ENCODE measurements at places on chromosomes 7 and 10.

DNA sequence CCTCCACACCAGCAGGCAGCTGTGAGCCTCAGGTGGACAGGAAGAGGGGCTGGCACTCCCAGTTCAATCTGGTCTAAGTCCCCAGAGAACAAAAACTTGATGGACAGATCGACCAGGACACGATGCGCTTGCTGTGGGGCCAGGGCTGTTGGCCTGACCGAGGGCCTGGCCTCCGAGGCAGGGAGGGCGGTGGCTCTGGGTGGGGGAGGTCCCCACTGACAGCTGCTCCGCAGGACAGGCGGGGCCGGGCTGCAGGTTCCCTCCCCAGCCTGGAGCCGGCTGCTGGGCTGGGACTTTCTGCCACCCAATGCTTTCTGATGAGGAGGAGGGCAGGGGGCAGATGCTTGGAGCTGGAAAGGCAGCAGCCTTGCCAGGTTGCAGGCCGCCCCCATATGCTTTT is 37.4 kb upstream of the ADGRA1 start:
- no peak for DNase-seq

- DNase-seq: no peak
Observed at GRCh38 chr7:28137463-28137862, 43.1 kb downstream of the JAZF1 start.

GRCh38 chr7:143243111-143243510 is 20.1 kb upstream of the GSTK1 start:
- DNase-seq: no peak

GRCh38 chr10:130631142-130632096 is 495.2 kb downstream of the GLRX3 start:
- DNase-seq: no peak

GRCh38 chr10:36671607-36672006 is 453.8 kb upstream of the ANKRD30A start:
- peak; percentile 49 for DNase-seq

GRCh38 chr7:150737265-150738055 is at the start of gene GIMAP5:
Gene GIMAP5 (plus strand): TSS chr7:150737418. CDS start chr7:150740885, 3,467 bp downstream.
- no peak for DNase-seq

DNA sequence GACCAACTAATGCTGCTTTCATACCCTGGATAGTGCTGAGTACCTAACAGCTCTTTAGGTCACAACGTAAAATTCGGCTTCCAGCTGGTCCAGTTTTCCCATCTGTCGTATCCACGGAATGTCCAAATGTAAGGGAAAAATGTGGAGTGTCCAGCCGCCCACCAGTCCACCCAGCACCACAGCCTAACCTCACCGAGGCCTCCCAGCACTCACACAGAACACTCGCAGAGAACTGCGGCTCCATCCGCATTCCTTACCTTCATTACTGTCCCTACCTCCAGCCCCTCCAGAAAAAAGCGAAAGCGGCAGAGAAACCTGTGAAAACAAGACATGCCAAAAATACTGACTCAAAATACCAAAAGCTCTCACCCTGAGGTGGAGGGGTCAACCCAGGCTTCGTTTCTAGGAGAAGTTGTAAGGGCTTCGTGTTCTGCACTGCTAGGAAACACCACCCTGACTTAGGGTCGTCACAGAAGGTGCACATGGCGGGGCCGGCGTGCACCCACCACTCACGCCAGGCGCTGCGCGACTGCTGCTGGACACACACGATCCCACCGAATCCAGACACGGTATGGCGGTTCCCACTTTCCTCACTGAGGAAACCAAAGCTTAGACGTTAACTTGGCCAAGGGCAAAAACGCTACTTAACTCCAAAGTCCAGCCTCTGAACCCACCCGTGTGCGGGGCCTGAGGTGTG is 73.9 kb downstream of the AMZ1 start:
- DNase-seq: no peak

DNA sequence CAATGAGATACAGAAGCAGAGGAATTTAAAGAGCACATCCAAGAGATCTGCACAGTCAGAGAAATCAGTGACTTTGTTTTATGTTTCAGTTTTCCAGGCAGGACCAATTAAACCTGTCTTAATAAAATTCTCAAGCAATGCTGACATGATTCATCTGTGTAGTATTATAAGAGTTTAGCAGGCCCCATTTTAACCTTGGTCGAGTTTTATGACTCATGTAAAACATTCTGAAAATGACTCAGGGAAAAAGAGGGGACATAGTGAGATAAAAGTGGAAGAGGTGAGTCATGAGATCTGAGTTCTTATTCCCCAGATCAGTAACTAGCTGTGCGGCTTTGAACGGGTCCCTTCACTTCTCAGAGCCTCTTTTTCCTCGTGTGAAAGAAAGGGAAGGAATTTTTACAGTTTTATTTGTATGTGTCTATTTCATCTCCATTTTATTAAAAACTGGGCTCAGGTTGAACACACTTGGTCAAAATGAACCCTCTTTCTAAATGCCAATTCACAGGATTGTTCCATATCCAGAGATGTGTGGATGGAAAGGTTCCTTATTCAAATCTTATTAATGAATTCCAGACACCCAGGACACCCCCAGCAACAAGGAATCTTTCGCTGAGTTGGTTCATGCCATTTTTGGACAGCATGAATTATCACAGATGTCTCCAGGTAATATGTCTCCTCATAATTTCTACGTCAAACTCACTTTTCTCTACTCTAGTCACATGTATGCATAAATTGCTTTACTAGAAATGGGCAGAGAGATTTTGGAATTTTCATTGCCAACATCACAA is 143.2 kb downstream of the JAZF1 start:
- peak; percentile 91 for DNase-seq

DNA sequence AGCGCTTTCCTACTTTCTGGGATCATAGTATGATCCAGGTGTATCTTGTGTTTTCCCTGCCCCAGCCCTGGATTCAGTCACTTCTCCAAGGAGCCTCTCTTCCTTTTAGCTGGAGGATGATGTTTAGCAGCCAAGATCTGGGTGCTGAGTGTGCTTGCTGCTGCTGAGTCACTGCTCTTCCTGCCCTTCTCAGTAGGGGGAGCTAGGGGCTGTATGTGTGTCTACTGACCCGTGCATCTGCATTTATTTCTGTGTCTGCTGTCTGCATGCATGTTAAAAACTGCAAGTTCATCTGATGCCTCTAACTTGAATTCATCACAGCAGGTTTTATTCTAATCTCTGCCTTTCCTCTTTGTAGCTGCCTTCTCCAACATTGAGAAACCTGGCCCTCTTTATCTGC is 31.6 kb downstream of the MGMT start:
- no peak for DNase-seq

DNA sequence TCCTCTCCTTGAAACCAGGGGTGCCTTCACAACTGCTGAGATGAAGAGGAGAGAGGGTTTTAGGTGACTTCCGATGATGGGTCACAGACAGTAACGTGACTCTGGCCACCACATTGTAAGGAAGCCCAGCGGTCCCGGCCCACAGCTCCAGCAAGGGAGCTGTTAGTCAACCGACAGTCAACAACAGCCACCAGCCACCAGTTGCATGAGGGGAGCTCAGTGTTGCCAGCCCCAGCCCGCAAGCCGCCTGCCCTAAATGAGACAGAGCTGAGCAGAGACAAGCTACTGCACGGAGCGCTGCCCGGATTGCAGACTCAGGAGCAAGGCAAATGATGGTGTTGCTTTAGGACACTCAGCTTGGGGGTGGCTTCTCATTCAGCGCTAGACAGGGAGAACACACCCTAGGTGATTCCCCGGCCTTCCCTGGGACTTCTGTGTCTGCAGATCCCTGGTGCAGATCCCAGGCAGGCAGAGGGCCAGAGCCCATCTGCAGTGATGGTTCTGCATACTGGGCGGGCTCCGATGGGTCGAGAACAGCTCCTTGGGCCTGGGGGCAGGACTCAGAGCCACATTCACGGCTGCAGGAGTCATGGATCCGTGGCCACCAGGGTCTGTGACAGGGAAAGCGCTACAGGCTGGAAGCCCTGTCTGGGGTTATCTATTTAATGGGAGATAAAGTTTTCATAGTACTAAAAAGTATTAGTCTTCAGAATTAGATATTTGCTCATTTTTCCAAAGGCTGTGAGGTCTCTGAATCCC is 14.3 kb upstream of the RET start:
- no peak for DNase-seq

DNA sequence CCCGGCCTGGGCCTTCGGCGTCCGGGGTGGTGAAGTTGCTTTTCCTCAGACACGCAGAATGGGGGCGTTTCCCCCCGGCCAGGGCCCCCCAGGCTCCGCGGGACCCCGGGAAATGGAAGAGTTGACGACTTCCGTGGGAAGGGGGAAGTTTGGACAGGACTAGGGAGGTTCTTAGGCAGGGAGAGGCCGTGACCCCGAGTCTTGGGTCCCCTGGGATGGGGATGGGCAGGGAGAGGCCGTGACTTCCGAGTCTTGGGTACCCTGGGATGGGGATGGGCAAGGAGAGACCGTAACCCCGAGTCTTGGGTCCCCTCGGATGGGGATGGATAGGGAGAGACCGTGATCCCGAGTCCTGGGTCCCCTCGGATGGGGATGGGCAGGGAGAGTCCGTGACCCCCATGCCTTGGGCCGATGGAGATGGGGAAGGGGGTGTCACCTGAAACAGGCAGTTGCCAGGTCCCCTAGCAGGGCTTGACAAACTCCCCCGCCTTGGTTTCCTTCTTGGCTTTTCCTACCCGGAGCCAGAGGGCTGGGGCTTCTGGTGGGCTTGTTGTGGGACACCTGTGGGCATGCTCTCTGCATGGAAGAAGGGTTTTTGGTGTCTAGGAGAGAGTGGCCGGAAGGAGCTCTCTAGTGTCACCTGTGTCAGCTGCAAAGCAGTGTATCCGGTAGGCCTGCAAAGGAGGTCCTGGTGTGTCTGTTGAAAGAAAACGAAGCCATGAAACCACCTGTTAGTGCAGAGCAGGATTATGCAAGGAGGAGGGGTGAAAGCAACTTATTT is 1.1 kb downstream of the TRRAP start:
- no peak for DNase-seq

DNA sequence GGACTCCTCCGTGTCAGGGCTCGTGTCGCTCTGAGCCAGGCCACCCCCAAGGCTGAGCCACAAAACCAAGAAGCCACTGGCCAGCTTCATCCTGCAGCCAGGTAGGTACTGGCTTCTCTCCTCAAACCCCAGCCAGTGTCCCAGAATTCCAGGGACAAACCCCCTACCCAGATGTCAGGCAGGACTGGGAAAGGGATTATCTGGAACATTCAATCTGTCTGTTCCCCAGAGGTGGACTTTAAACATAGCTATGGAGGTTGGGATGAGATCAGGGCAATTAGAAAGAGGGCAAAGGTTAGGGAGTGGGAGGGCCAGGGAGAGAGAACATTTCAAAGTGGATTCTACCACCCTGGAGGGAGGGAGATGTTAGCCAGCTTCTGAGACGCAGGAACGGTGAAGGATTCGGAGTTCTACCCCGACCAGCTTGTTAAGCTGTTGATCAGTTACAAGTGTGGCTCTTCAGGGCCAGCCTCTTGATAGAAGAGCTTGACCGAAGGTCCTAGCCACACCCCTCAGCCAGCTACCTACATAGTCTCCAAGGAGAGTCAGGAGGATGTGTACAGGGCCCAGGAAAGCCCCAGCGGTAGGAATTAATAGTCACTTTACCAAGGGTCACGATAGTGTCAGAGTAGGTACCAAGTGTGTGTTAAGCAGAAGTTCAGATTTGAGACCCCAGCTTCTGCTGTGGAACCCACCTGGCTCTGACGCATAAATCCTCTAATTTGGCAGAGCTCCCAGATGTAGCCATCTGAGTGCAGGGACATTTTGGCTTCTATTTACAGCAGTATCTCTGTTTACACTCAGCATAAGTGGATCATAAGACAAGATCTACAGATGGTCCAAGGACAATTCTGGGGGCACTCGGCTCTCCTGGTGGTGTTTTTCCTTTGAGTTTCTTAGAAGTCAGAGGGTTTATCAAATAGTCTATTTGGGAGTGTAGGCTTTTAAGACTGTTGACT is at the start of gene PLA2G12B:
TSS of gene PLA2G12B (minus strand) at position 211 of the 959 bp plus-strand sequence. CDS start at position 90, 121 bp downstream.
- no peak for DNase-seq

- no peak for DNase-seq
Observed at GRCh38 chr10:33212061-33212748, 122.3 kb downstream of the NRP1 start.

- DNase-seq: no peak
Observed at GRCh38 chr7:131000873-131001272, 266.9 kb upstream of the KLF14 start.

DNA sequence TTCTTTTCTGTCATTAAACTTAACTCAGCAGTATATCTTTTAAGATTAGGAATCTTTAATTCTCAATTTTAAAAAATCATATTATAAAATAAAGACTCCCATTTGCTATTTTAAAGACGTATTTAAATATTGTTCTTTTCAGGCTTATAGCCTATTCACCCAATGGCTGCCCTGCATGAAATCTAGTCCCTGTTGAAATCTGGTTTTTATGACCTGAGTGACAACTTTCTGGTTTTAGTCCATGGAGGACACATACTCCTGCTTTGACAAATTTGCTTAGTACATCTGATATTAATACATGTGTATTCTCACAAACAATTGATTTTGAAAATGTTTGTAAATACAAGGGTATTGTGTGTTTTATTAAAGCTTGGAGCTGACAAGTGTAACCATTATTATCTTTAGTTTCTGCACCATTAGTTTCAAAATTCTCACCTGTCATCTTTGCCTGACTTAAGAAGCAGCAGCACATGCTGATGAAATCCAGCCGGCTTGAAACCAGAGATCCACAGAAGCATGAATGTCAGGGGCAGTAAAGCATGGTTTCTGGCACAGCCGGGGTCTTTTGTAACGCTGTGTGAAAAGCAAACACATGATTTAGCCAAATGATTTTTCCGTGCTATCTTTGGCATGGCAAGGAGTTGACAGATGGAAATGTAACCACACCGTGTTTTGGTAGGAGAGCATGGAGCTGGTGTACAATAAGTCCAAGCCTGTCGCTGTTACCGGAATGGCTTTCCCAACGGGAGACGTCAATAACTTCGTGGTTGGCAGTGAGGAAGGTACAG is 262.8 kb downstream of the DYNC1I1 start:
- DNase-seq: no peak

DNA sequence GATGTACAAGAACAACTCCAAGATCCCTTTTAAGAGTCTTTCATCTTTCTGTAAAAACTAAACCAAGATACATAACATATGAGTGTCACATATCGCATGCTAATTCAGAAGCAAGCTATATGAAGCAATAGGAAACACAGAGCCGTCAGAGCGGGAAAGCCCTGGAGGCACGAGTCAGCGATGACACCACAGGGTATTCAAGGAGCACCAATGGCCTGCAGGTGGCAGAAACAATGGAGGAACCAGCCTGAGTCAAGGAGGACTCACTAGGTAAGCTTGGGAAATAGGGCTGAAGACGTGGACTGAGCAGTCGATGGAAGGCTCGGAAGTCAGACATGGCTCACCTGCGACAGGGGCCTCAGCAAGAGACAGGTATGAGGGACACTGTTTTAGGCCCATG is 214.4 kb downstream of the FAM107B start:
- no peak for DNase-seq

GRCh38 chr10:122550983-122551382 is 9.6 kb upstream of the DMBT1 start:
- DNase-seq: no peak

DNA sequence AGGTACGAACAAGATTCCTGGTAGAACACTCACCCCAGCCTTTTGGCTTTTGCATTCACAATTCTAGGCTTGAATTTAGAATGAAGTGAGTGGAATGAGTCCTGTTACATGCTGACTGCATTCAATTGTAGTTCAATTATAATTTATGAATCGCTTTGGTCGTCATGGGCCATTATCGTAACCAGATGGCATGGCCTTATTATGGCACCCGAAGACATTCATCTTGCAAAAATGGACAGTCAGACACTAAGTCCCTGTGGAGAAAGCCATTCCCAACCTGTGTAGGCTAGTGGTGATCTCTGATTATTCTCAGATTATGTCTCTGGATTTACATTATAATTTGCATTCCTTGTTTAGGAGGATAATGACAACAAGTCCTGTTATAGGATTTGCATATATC is 292.4 kb upstream of the NPSR1 start:
- DNase-seq: no peak

GRCh38 chr10:32713560-32713959 is 244.5 kb downstream of the ITGB1 start:
- no peak for DNase-seq

All from fibroblast of skin of left biceps (primary cell).